T-cell (primary cell): ENCODE measurements at places on chromosomes 11 and 22.
A peak's percentile ranks its signal among the peaks of the same experiment; 100 is the strongest.

DNA sequence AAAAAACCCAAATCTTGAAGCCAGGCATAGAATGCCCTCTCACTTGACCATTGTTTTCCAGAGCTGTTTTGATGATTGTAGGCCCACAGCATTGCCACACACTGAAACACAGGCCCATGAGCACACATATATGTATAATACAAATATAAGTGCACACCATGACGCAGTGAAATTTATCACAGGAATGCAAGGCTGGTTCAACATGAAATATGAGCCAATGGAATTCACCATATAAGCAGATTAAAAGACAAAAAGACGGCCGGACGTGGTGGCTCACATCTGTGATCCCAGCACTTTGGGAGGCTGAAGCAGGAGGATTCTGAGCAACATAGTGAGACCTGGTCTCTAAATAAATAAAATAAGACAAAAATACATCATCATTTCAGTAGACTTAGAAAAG, 9.4 kb upstream of the RNH1 start:
- DNase-seq: no peak

DNA sequence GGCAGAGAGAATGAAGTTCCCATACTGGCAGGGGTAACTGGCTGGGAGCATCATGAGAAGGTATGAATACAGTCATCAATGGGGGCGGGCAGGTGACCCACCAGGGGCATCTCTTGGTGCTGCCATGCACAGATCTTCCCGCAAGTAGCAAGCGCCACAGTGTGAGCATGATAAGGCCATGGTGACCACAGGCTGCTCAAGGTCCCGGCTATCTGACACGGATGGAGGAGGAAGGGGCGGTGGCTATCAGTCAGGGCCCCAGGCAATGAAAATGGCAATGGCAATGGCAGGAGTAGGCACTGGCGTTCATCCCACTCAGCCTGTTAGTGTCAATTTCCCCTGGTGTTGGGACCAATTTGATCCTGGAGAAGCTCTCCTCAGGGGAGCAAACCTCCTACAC, 21.6 kb downstream of the ASCL2 start:
- DNase-seq: no peak

DNA sequence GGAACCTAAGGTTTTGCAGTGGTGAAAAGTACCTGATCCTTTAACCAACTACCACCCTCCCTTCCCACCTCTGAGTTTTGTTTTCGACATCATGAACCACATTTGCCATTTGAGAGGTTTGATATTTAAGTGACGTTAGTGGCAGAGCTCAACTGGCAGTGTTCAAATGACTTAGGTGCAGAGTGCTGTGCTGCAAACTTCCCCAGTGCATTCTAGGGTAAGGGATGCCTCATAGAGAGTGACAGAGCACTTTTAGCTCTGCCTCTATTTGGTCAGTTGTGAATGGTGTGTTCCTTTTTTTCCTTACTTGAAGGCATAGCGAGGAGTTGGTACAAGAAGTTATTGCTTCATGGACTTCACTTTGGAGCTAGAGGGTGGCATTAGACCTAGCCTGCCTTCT, 9.4 kb downstream of the BMAL1 start:
- DNase-seq: no peak

DNA sequence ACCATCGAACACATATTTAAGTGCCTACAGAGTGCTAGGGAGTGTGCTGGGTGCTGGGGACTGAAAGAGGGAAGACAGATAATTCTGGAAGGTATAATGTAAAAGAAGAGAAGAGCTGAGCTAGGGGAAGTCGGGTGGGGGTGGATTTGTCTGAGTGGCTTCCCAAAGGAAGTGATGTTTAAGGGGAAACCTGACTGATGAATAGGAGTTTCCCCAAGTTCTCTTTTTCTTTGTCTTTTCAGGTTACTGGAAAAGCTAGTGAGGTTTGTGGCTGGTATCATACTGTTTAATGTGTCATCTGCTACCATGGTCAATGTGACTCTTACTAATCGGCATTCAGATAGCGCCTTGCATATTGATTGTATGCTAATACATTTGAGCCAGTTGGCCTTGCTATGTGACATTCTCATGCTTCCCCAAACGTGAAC, 151.6 kb upstream of the MTMR2 start:
- no peak for DNase-seq

GRCh38 chr11:131924001-131924400, 553.6 kb downstream of the NTM start:
- DNase-seq: no peak

DNA sequence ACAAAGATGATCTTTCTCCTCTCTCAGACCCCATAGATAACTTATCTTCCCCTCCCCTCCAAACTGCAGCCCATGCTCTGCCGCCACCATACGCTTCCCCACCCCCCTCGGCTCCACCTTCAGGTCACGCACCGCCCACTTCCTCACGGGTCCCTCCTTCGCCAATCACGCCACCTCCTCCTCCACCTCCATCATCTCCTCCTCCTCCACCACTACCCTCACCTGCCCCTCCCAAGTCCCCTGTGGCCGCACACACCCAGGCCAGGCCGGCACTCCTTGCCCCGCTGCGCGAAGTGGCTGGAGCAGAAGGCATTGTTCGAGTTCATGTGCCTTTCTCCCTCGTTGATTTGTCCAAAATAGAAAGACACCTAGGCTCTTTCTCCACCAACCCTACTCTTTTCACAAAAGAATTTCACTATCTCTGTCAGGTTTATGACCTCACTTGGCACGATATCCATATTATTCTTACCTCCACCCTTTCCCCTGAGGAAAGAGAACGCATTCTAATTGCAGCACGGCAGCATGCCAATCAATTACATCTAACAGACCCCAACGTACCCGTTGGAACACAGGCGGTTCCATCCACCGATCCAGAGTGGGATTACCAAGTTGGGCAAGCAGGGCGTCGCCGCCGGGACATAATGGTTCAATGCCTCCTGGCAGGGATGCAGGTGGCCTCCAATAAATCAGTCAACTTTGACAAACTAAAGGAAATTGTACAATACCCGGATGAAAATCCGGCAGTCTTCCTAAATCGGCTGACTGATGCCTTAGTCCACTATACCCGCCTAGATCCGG, 12.3 kb upstream of the OR56A3 start:
- no peak for DNase-seq

- DNase-seq: no peak
Measured at GRCh38 chr22:31179345-31179744, 19.4 kb downstream of the RNF185 start.

DNA sequence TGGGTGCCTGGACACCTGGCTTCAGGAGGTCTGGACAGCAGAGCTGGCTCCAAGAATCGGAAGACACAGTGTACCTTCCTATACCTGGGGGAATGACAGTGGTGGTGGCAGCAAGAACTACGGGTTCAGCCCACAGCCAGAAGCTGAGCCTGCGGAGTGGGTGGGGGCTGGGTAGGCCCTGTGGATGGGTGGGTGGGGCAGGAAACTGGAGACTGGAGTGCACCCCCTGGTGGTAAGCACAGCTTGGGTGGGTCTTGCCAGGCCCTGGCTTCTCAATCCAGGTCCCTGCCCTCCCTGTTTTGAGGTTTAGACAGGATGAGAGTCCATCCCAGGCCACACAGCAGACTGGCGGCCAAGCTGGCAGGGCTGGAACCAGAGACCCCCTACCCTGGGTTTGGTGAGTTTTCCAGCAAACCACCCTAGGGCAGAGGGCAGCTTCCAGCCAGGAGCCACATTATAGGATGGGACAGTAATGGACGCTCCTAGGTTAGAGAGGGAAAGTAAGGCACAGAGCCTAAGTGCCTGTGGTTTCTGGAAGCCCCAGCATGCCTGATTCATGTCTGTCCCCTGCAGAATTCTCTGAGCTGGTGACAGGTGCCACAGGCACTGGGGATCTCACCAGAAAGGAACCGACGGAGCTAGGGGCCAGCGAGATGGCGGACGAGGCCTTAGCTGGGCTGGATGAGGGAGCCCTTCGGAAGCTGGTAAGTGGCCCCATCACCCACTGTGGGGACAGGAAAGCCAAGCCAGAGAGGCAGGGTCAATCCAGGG, 1.7 kb downstream of the SMTN start:
- DNase-seq: peak; percentile 48

GRCh38 chr11:130671801-130672700, 223.6 kb downstream of the ADAMTS15 start:
- DNase-seq: no peak

DNA sequence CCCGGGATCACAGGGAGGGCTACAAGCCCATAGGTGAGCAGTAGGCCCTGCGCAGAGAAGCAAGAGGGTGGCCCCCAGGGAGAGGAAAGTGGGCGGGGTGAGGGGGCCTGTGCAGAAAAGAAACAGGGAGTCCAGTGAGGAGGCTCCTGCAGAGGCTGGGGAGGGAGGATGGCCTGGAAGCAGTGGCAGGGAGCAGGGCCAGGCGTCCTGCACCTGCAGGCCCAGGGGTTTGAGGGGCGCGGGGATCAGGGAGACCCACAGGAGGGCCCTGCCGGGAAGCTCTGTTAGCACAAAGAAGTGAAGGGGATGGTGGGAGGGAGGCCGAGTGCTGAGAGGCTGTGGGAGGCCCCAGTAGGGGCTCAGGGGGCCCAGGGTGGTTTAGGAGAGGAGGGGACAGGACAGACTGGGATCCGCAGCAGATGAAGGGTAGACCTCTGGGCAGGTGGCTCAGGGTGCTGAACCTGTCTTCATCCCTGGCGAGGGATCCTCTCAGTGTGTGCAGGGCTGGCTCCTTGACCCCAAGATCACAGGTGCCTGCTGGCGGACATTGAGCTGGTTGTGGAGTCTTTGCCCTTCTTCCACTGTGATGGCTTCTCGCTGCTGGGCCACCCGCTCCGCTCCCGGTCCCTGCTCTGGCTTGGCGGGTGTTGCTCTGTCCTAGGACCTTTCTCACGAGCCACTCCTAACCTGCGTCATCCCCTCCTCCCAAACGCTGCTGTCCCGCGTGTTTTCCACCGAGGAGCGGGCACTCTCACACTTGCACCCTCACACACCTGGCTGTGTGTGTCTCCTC, 31.8 kb upstream of the CELSR1 start:
- no peak for DNase-seq

DNA sequence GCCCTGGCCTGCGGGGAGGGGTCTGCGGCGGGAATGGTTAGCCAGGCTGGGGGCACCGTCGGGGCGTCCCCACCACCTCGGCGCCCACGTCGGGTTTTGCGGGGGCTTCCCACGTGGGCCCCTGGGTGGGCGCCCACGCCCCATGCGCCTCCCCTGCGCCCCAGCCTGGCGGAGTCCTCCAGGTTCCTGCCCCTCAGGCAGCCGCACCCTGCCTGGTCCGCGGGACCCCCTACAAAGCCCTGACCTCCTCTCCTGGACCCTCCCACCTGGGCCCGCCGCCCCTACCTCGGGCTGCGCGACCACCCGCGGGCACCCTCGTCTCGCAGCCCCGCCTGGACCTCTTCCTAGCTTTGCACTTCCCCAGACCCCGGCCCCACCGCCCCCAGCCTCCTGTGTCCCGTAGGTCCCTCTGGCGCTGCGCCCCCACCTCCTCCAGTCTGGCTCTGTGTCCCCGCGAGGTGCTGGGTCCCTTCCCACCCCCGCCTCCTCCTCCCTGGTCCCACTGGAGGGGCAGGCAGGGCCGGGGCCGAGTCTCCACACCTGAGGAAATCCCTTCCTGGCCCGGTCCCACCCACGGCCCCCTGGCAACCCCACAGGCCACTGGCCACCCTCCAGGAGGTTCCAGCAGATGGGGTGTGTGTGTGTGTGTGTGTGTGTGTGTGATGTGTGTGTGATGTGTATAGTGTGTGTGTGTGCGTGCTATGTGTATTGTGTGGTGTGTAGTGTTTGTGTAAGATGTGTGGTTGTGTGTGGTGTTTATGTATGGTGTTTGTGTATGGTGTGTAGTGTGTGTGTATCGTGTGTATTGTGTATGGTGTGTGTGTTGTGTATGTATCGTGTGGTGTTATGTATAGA, 11.8 kb downstream of the PIM3 start:
- DNase-seq: no peak

DNA sequence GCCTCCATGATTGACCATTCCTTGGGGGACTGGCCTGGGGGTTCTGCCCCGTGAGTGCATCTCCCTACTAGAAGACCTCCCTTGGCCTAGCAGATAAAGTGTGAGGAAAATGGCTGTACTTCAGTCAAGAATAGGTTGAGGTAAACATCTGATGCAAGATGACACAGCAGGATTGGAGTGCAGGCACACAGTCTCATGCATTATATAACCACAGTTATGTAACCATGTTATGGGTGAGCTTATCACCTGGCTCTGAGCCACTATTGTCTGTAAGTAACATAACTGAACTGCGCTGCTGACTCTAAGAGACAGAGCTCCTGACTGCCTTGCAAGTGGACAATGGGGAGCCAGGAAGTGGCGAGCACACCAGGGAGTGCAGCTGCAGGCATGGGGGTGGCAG, 378.7 kb upstream of the ANO5 start:
- DNase-seq: no peak

DNA sequence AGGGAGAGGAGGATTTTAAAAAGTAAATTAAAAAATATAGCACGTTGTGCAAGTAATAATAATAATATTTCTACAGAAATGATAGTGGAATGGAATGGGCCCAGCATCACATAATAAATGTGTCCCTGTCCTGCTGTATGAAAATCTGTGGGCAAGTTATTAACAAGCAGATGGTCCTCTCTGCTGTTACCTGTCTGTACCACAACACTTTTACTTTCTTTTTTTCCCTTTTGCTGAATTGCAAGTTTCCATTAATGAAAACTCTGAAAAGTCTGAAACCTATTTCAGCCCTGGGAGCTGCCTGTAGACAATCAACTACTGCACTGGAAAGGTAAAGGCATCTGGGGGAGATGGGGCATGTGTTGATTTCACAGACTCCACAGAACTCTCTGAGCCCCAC, 937.1 kb downstream of the OPCML start:
- no peak for DNase-seq

DNA sequence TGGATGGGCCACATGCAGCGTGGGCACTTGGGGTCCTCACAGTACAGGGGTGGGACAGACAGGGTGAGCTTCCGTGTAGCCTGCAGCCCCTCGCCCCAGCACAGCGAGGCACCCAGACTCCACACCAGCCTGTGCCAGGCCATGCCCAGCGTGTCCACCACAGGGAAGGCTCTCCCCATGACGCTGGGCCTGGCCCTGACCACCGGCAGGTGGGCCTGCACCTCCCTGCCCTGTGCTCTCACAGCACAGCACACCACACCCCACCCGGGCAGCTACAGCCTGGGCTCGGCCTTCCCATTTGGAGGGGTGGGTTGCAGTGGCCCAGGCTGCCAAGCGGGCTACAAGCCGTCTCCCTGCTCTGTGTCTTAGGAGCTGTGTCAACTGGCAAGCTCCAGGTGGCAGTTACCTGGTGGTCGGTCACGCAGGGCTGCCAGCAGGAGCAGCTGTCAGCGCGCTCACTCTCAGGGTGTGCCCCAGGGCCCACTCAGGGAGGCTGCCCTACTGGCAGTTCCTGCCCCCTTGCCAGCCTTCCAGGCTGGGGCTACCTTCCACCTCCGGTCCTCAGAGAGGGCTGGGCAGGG, 4.6 kb downstream of the MOB2 start:
- no peak for DNase-seq

DNA sequence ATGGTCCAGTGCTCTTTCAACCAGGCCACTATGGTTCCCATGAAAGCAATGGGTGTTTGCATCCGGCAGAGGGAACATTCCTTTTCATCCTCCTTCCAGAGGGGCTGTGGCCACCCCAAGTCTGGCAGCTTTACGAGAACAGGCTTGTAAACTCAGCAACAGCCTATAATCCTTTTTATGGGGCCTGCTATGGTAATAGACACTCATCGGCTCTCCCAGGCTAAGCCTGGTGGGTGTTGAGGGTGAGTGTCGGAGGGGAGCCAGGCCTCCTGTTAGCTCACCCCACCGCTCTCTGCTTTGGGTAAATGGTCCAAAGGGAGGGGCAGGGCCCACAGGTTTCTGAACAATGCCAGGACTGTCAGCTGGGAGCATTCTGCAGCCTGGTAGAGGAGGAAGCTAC, 111.6 kb upstream of the CD82 start:
- no peak for DNase-seq
